ENCODE measurements at places on chromosomes 5 and 9.

- DNase-seq = no peak
Observed at GRCh38 chr5:156892864-156893263, 42.8 kb downstream of the PPP1R2B start.

- no peak for DNase-seq
Observed at GRCh38 chr5:54700986-54701578, 183.5 kb downstream of the SNX18 start.

DNA sequence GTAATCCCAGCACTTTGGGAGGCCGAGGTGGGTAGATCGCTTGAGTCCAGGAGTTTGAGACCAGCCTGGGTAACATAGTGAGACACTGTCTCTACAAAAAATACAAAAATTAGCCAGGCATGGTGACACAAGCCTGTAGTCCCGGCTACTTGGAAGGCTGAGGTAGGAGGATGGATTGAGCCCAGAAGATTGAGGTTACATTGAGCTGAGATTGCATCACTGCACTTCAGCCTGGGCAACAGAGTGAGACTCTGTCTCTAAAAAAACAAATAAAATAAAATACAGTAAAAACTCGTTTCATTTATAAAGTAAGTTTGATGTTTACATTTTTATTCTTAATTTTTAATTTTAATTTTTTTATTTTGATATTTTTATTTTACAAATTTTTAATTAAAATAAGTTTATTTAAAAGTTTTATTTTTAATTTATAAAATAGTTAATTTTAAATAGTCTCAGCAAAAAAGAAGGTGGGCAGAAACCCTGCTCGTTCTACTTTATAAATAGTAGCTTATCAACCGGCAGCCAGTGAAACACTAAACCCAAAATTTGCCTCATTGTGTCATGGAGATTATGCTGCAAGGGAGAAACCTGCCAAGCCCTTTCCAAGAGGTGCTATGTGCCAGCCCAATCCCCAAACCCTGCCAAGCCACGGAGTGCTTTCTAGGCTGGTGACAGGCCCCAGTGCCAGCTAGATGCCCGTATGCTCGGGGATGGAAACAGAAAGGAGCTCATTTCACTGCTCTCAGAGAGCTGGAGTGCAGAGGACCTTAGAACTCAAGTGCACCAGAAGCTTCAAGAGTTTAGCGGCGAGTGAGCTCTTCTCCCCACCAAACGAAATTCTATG is 38.9 kb downstream of the SERINC5 start:
- no peak for DNase-seq

- no peak for DNase-seq
Observed at GRCh38 chr5:137141779-137142178, 357.3 kb downstream of the SPOCK1 start.

DNA sequence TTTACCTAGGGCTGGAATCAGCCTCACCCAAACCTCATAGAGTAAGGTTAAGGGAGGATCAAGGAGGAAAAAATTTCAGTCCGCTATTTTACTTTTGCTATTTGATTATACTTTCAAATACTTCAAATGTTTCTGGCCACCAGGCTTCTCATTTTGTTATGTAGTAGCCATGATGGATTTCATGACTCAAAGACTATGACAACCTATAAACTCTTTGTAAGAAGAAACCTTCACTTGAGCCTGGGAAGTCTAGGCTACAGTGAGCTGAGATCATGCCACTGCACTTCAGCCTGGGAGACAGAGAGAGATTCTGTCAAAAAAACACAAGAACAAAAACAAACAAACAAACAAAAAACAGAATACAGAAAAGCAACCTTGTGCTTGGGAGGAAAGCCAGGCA is 293.6 kb upstream of the TNC start:
- no peak for DNase-seq

- DNase-seq = no peak
Observed at GRCh38 chr9:126295082-126295477, 31.5 kb upstream of the MVB12B start.

- DNase-seq = no peak
Observed at GRCh38 chr5:171957591-171958251, 48.7 kb downstream of the FBXW11 start.

DNA sequence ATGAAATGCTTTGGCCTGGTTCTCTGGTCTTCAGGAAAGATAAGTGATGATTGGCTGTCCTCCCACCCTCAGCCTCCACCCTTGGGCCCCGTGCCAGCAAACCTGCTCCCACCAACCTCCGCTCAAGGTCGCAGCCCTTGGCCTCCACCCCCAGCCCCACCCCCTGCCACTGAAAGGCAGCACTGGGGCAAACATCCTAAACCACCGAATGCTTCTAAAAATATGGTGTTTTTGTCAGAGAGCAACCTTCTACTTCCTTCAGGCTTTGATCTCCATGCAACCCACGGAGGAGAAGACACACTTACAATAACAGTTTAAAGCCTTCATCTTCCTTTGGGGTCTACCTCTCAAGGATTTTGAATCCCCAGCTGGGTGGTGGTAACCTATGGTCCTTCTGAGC is 24.0 kb upstream of the TCF7 start:
- no peak for DNase-seq

DNA sequence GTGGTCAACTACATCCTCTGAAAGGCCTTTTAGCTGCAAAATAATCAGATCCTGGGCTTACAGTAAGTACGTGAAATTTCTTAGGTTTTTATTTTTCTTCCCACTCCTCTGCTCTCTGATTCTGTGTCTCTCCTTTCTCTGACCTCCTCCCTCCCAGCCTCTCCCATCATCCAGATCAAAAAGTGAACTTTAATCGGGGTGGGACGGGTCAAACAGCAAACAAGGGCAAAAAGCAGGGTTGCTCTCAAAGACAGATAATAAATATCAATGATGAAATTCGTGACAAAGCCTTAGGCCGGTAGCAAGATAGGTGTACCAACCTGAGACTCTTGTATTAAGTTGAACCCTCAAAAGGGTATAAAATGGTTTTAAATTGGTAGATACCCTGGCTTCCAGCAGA is 76.1 kb downstream of the RANBP17 start:
- DNase-seq = no peak

GRCh38 chr5:82734347-82734746 is 342.8 kb downstream of the TMEM167A start:
- DNase-seq = no peak

DNA sequence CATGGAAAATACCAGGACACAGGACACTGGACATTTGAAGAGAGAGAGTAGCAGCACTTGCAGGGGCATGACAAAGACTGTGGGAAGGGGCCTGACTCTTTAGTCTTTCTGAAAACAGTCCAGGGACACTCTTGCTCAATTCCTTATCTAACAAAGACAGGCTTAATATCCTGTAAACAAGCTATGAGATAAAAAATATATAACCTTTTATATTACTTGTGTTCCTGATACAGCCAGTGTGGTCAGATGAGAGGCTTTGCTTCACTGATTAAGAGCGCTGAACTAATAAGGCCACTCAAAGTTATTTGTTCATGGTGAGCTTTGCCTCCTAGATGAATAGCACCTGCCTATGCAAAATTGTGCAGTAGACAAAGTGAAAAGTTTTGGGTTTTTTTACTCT is 518.7 kb downstream of the LRRC70 start:
- DNase-seq = no peak

- no peak for DNase-seq
Observed at GRCh38 chr9:124834591-124834990, 18.7 kb upstream of the WDR38 start.

DNA sequence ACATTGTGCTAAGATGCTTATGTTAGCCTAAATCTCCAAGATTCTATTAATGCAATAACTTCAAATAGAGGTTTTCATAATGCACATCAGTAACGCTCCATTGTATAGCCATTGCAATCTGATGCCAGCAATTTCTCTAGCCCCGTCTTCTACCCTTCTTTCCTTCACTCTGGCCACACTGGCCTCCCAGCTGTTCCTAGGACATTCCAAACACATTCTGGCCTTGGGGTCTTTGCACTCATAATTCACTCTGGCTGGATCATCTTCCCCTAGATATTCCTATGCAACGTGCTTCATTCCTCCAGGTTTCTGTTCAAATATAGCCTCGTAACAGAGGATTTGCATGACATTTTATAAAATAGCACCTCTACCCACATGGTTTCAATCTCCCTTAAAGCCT is 23.3 kb downstream of the FAM81B start:
- no peak for DNase-seq

DNA sequence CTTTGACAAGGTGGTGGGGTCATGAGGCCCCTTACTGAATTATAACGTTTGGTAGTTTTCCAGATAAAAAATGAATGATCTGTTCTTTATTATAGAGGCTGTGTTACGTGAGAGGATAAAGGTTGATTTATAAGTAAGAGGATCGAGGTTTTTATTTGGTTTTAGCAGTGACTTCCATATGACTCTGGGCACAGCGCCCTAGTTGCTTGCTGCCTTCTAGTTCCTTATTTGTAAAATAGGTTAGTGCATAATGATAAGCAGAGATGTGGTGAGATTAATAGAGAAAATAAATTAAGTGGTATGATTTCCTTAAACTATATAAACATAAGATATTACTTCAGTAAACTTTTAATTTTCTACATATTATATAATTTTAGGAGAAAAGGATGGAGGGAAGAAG is 29.8 kb downstream of the MRRF start:
- no peak for DNase-seq

DNA sequence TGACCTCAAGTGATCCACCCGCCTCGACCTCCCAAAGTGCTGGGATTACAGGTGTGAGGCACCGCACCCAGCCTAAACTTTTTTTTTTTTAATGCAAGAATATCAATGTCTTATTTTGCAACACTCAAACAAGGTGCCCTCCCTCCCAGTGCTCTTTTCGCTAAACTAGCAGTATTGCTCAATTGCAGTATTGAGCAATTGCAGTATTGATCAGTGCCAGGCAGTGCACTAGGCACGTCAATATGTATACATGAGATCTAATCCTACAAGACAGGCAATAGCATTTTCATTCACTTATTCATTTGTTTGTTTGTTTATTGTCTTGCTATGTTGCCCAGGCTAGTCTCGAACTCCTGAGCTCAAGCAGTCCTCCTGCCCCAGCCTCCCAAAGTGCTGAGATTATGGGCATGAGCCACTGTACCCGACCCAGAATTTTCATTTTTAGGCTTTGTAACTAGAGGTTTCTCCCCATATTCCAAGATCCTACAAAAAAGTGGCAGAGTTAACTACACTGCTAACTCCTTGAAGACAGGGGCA is 94.5 kb downstream of the TTLL11 start:
- DNase-seq = no peak

GRCh38 chr5:115097236-115097635 is 72.5 kb downstream of the TRIM36 start:
- no peak for DNase-seq

- no peak for DNase-seq
Observed at GRCh38 chr5:103821361-103821760, 258.8 kb upstream of the NUDT12 start.

- DNase-seq = no peak
Observed at GRCh38 chr9:91412941-91413340, 10.7 kb downstream of the NFIL3 start.

DNA sequence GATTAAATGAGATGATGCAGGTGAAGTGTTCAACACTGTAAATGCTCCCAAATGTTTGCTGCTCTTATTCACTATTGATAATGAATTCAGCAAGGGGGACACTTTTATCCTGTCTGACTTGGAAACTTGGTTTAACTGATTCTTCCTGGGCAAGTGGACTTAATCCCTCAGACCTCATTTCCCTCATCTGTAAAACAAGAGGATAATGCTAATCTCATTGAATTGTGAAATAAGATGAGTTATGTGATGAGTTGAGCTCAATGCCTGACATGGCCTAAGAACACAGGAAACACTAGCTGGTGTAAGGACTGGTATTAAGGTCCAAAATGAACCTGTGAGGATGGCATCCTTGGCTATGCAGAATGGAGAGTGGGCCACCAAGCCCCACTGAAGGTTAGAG is 23.3 kb downstream of the TNFSF15 start:
- no peak for DNase-seq

GRCh38 chr5:156199045-156199444 is 127.9 kb upstream of the SGCD start:
- no peak for DNase-seq

GRCh38 chr5:176353533-176353932 is 8.0 kb downstream of the KIAA1191 start:
- no peak for DNase-seq

GRCh38 chr5:75964008-75964407 is 119.2 kb upstream of the SV2C start:
- no peak for DNase-seq

- DNase-seq = no peak
Observed at GRCh38 chr5:122863240-122863639, 17.8 kb downstream of the SNX24 start.

- no peak for DNase-seq
Observed at GRCh38 chr9:98317134-98317857, 61.8 kb upstream of the TBC1D2 start.

DNA sequence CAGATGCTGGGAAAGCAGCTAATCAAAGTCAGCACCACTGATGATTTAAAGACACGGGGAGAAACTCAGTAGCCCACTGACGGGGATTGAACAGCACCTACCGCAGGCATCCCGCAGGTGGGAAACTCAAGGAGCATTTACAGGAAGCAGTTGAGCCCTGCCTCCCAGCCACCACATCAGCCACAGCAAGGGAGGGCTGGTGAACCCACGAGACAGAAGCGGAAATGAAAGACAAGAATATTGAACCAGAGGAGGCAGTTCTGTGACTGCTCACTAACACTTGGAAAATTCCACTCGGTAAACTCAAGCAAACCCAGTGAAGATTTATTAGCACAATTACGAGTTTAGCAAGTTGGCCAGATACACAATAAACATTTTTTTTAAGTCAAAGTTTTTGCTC is 10.6 kb upstream of the FAM163B start:
- DNase-seq = no peak

DNA sequence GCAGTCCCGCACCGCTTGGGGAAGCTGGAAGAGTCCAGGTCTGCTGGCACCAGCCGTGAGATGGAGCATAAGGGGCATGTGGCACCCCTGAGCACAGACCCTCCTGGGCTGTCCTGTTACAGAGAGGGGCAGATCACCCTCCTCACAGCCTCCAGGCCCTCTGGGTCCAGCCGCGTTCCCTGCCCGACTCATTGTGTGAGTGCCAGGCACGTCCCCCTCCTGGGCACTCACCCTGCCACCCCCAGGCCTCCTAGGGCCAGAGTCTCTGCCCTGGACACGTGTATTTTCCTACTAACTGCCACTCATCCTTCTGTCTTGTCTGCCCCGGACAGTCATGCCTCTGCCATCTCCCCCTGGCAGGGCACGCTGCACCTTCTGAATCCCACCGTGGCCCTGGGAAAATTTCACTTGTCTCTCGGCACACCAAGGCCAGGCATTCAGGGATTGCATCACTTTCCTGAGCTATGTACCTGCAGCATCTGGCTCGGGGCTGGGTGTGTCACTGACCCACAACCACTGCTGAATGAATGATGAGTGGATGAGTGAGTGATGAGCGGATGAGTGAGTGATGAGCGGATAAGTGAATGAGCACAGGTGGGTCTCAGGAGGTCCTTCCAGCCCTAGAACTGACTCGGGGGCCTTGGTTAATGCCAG is 21.5 kb upstream of the FCN1 start:
- no peak for DNase-seq

Data from GM12892 (cell line).